Stimulated activated CD4-positive, alpha-beta T cell treated with anti-CD3 and anti-CD28 coated beads, Interleukin-4, amount 100 ng/mL, for 4 hours (primary cell): ENCODE measurements at places on chromosomes 4 and X.

DNA sequence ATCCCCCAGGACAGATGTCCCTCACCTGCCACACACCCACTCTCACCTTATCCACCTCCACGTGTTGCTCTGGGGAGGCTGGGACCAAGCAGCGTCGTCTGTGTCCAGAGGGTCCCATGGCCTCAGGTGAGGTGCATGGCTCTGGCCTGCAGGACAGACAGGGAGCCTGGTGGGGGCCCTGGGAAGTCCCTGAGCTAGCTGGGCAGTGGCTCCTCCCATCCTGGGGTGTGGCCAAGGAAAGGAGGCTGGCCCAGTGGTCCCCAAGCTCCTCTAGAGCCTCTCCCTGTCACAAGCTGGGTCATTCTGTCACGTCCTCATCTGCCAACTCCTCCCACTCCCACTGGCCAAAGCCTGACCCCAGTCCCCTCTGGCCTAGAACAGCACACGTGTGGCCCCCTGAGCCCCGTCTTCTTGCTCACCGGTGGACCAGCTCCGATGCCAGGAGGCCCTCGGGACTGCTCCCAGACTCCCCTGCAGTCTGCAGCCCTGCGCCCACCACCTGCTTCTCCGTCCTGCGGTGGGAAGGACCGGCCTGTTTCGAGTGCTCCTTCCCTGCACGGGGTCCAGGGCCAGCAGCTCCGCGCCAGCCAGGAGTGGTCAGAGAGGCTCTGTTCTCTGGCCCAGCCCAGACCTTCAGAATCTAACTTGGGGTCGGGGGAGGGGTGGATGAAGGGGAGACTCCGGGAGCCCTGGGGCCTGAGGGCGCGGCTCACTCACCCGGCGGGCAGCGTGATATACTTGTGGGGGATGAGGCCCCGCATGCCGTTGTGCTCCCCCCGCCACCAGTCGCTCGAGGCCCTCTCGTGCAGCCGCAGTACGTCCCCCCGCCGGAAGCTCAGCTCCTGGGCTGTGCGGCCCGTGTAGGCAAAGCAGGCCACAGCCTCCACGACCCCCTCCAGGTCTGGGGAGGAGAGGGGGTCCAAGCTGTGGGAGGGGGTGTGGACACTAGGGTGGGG lies 4.8 kb downstream of the AVPR2 start:
- DNase-seq = no peak

- DNase-seq = no peak
Measured at GRCh38 chrX:153685156-153685536, 2.6 kb upstream of the SLC6A8 start.

- DNase-seq = no peak
Measured at GRCh38 chr4:1506956-1507721, 100.9 kb upstream of the NKX1-1 start.

GRCh38 chr4:95548738-95549245 lies at the start of gene UNC5C:
Gene UNC5C, minus strand, starts transcription at chr4:95548973.
- DNase-seq = no peak

DNA sequence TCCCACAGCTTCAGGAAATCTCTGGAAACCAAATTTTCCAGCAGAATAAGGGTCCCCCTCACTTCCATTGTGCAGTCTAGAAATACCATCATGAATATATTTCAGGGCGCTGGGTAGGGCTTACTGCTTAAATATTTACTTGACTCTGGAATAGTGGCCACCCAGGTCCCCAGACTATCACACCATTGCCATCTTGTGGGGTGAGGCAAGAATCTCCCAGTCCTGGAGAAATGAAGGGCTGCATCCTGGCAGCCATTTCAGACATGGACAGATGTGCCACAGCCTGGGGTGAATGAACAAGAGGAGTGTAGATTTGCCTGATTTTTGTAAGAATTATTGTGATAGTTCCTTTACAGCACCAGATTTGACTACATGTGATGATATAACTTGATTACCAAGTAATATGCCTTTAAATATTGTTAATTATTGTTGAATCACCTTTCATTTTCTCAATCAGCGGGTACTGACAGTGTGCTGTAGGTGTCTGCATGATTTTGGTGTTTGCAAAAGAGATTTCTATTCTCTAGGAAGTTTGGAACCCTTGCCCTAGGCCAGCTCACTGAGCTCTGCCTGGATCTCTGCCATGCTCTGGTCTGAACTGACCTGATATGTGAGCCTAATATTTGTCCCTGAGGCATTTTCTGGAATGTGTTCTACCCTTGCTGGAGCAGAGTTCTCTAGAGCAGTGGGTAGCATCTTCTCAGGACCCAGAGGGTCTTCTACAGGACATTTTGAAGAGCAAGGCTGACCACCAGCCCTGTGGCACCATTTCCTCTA lies 183.4 kb downstream of the KIT start:
- DNase-seq = no peak

DNA sequence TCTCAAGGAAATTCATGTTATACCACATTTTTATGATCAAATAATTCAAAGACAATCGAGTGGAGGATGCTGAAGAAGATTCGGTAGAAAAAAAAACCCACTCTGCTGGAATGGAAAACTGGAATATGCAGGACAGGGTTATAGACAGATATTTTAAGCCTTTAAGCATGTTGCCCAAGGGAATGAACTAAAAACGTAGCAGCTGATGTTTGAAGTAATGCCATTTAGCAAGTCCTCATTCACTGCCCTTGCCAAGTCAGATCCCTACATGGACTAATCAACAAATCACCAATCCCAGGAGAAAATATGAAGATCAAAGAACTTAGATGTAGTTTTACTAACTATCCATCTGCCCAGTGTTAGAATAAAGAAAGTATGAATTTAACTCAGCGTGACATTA lies 75.6 kb upstream of the ETNPPL start:
- no peak for DNase-seq

DNA sequence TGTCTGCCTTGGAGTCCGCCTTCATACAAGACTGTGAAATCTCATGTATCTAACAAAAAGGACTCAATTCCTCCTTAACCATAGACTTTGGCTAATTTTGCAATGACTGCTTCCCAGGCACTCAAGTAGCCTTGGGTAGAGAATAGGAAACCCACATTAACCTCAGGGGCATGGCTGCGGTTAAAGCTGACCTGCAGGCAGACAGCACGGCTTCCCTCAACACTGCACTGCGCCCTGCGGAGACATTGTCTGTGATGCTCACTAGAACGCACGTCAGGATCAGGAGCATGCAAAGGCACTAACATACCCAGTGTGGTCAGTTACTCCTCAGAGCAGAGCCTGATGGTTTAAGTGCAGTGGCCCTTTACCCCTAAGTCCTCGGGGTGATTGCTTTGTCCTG lies 10.3 kb upstream of the GPR143 start:
- no peak for DNase-seq
